Activated CD4-positive, alpha-beta T cell treated with anti-CD3 and anti-CD28 coated beads for 36 hours (primary cell): ENCODE measurements at places on chromosomes 16 and 17. TPM values are rescaled to one million over a fixed set of nuclear protein-coding genes. Genes with fewer than 3 reads are reported as not detected.
A peak's percentile ranks its signal among the peaks of the same experiment; 100 is the strongest.

- DNase-seq: peak; percentile 74
Observed at GRCh38 chr16:31487720-31488467, 5.0 kb downstream of the SLC5A2 start.

BAIAP3 gene
- total RNA-seq: 0.57 TPM

C17orf50 gene
- not detected for total RNA-seq

TMEM235 gene
- not detected for total RNA-seq

DNA sequence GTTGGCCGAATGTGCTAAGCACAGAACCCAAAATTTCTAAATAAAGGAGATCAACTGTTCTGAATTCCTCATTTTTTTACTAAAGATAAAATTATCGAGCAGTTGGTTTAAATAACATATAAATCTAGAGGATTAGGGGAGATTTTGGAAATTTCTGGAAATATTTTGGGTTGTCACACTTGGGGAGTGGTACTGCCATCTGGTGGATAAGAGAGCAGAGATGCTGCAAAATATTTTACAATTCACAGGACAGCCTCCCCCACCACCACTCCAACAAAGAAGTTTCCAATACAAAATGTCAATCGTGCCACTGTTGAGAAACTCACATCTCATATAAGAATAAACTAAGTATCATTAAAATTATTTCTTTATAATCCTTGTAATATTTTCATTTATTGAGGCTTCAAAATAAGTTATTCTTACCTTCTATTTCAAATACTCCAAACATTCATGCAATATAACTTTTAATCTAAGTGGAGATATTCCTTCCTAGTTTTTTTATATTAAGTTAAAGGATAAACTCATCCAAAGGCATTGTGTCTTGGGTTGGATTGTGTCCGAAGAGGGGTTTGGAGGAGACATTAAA is 17.0 kb upstream of the ABCA8 start:
- DNase-seq: no peak

HSD11B2 gene
- total RNA-seq: 2.0 TPM

GAST gene
- total RNA-seq: not detected
